ENCODE measurements at places on chromosomes 13 and 19.

GRCh38 chr13:60857698-60858097 is 460.7 kb downstream of the TDRD3 start:
- DNase-seq, result no peak

GRCh38 chr13:28678809-28679208 is 19.9 kb downstream of the POMP start:
- DNase-seq, result no peak

- DNase-seq, result no peak
Observed at GRCh38 chr13:72586518-72586917, 140.9 kb downstream of the MZT1 start.

GRCh38 chr19:56080669-56081401 is 40.3 kb downstream of the ZNF787 start:
- DNase-seq, result peak; percentile 38

DNA sequence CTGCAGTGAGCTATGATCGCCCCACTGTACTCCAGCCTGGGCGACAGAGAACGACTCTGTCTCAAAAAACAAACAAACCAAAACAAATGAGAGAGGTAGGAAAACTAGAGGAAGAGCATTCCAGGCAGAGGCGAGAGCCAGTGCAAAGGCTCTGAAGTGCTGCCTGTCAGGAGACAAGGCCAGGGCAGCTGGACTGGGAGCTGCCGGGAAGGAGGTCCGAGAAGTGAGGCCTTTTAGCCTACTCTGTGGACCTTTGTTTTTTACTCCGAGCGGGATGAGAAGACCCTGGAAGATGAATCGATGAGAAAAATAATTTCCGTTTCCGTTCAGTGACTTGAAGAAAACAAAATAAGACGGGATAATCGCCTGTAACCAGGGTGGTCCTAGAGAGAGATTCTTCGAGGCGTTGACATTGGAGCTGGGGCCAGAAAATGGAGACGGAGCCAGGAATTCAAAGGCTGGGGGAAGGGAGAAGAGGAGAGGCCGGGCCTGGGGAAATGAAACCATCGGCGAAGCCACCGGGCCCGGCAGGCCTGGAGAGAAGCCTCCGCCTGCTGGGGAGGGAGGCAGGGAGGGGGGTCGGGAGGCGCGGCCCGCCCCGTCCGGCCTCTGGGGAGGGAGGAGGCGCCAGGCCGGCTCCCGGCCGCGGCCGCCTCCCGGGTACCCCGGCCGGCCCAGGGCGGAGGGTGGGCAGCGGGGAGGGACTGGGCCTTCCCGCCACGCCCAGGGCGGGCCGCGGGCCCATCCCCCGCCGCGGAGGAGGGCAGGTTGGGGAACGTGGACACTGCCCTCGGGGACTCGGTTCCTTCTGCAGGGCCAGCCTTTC is 7.8 kb upstream of the SERTAD1 start:
- peak; percentile 81 for DNase-seq

DNA sequence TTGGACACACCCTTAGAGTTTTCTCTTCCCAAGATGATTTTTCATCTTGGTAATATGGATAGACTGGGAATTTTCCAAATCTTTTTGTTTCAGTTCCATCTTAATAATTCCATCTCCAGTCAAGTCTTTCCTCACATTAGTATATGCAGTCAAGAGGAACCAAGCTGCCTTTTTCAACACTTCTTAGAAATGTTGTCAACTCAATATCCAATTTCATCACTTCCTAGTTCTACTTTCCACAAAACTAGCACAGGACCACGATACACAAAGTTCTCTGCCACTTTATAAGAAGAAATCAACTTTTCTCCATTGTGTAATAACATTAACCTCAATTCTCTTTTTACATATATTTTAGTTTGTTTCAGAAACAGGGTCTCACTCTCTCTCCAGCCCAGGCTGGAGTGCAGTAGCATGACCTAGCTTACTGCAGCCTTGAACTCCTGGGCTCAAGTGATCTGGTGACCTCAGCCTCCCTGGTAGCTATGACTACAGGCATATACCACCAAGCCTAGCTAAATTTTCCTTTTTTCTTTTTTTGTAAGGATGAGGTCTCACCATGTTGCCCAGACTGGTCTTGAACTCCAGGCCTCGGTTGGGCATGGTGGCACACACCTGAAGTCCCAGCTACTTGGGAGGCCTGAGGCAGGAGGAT is 15.5 kb downstream of the ZNF443 start:
- no peak for DNase-seq

- no peak for DNase-seq
Observed at GRCh38 chr19:46892252-46893179, 31.7 kb downstream of the ARHGAP35 start.

GRCh38 chr13:95679722-95680121 is 2.8 kb downstream of the DNAJC3 start:
- DNase-seq, result no peak

DNA sequence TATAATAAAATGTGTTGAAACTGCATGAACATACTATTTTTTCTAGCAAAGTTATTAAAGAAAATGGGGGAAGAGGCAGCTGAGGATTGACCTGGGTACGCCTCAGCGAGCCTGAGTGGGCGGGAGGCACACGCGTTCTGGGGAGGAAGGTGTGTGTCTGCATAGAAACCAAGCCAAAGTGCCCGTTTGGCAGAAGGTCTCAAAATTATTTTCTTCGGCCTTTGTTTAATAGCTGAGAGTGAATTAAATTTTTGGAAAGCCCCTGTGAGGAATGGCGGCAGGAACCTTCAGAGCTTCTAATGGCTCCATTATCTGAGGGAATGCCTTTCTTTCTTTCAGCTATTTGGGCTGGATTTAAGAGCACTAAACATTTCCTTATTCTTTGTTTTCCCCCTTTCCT is 5.2 kb downstream of the ZIC2 start:
- no peak for DNase-seq

- DNase-seq, result no peak
Observed at GRCh38 chr13:109773276-109773675, 13.1 kb downstream of the IRS2 start.

DNA sequence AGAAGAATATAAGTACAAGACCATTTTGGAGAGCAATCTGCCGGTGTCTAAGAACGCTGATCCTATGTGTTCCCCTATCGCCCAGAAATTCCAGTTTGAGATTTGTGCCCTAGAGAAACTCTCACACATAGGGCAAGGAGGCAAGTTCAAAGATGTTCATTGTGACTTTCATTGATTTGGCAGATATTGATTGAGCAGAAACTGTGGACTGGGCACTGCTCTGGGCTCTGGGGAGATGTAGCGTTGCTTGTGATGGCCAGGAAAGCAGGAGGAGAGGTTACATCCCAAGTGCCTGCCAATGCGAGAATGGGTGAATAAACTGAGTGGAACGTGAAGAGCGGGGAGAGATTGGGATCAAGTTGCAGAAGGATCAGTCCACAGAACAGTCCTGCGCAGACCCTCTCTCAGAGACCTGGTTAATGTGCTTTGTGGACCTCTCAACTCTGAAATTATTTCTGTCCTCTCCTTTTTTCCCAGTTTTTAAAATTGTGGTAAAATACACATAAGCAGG is 123.9 kb upstream of the PEG3 start:
- no peak for DNase-seq

DNA sequence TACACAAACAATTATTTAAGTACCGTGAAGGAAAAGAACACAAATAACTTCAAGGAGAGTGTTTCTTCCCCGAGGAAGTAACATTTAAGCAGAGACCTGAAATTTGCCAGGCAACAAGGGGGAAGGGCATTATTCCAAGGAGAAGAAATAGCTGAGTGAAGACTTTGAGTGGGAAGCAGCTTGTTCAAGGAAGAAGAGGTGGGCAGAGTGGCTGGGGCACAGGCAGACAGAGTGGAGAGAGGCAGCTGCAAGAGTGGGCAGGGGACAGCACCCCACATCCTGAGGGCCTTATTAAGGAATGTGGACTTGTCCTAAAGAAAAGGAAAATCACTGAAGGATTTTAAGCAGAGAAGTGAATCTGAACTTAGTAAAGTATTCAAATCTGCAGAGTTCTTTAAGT is 4.7 kb upstream of the DCLK1 start:
- no peak for DNase-seq

GRCh38 chr19:10010247-10010691 is at the start of gene COL5A3:
Gene COL5A3 (minus strand): TSS chr19:10010504. CDS start chr19:10010385, 119 bp downstream.
- DNase-seq, result no peak

- DNase-seq, result no peak
Observed at GRCh38 chr19:46392837-46393236, 20.5 kb downstream of the CCDC8 start.

GRCh38 chr19:35663981-35664380 is 2.3 kb upstream of the UPK1A start:
- DNase-seq, result no peak

GRCh38 chr13:44651209-44651608 is 75.1 kb upstream of the TSC22D1 start:
- DNase-seq, result no peak

DNA sequence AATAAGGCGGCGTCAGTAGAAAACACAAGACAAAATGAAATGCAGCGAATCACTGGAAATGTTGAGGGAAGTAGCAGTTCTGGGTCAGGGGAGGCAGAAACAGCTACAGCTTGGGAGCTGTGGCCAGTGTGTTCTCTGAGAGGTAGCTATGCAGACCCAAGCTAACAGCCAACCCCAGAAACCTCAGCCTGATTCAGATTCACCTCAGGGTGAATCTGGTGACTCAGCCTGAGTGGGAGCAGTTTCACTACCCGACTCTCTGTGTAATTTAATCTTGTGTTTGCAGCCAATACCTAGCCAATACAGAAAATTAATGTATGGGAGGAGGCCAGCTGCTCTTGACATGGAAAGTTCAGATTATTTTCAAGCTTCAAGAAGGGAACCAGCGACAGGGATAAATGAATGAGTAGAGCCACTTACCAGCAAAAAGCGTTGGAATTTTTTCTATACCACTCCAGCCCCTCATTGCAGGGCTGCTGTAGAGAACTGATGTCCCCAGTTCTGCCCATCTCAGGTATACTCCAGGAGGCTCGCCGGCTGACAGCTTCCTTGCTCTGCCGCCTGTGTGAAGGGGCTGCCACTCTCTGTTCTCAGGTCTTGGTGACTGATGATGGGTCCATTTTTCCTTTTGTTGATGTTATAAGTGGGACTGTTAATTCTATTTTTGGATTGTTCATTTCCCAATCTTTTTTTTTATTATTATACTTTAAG is 8.9 kb downstream of the IGFL3 start:
- no peak for DNase-seq

- DNase-seq, result no peak
Observed at GRCh38 chr19:46648961-46649960, 11.7 kb downstream of the DACT3 start.

DNA sequence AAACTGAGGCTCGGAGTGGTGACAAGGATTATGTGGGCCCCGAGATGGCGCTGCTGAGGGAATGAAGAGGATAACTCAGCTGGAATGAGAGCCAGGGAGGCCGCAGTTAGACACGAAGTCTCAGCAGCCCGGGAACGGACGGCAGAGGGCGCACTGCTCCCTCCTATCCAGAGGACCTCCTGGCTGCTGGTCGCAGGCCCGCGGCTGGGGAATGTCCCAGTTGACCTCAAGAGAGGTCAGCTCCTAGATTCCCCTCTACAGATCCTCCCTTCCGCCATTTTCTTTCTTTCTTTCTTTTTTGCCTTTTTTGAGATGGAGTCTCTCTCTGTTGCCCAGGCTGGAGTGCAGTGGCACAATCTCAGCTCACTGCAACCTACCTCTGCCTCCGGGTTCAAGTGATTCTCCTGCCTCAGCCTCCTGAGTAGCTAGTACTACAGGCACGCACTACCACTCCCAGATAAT is 24.1 kb upstream of the ASPDH start:
- peak; percentile 75 for DNase-seq

GRCh38 chr13:68439817-68440216 is 1209.7 kb upstream of the PCDH9 start:
- DNase-seq, result no peak

- DNase-seq, result no peak
Observed at GRCh38 chr13:73110814-73111213, 52.0 kb downstream of the KLF5 start.

DNA sequence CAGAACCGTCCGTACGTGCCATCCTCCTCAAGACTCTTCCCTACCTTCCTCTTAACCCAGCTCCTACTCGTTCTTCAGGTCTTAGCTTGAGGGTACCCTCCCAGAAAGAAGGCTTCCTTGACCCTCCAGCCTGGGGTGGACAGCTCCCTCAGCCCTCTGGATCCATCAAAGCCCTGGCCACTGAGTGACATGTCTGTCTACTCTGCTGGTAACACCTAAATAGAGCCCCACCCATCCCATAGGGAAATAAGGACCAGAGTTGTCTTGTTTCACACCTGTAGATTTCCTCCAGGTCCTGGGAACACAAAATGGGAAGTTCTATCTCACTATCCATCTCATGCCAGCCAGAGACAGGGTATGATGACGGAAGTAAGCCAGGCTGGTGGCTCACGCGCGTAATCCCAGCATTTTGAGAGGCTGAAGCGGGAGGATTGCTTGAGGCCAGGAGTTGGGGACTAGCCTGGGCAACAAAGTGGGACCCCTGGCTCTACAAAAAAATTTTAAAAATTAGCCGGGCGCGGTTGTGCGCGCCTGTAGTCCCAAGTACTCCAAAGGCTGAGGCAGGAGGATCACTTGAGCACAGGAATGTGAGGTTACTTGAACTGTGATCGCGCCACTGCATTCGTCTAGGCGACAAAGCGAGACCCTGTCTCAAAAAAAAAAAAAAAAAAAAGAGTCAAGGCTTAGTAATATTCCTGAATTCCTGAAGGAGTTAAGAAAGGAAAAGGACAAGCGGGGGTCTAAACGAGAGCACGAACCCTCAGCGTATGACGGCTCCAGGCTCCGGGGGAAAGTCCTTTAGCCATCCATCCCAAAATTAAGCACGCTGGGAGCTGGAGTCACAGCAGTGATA is 566 bp upstream of the CCDC97 start:
- DNase-seq, result no peak

DNA sequence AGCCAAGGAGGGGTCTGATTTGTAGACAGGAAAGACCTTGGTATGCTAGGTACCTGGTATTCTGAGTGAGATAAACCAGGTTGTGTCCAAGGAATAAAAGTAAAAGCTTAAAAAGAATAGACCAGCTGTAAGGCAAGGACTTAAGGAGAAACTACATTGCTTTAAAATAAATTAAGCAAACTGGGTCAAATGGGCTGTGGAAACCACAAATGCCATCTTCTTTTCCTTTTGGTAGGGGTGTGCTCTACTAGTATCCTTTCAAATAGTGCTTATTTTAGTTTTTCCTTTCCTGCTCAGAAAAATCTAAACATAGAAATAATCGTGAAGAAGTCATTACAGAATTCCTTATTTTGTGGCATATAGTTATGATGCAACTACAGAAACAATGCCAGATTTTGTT is 138.6 kb upstream of the KLF12 start:
- DNase-seq, result no peak

DNA sequence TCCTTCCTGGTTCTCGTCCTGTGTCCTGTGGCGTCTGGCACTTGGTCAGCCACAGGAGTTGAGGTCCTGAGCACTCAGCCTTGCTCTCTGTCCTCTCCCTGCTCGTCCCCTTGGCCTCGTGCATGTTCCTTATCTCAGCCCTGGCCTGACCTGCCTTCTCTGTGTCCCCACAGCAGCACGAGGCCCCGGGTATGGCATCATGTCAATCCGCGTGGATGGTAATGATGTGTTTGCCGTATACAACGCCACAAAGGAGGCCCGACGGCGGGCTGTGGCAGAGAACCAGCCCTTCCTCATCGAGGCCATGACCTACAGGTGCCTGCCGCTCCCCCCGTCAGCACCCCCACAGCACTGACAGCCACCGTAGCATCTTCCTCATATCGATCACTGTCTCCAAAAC is 4.7 kb downstream of the B3GNT8 start:
- no peak for DNase-seq

- no peak for DNase-seq
Observed at GRCh38 chr19:17841371-17841809, 6.4 kb downstream of the JAK3 start.

Measured in SK-N-DZ (cell line).